HuH-7.5 (cell line): ENCODE measurements at places on chromosomes 16 and 17.

DNA sequence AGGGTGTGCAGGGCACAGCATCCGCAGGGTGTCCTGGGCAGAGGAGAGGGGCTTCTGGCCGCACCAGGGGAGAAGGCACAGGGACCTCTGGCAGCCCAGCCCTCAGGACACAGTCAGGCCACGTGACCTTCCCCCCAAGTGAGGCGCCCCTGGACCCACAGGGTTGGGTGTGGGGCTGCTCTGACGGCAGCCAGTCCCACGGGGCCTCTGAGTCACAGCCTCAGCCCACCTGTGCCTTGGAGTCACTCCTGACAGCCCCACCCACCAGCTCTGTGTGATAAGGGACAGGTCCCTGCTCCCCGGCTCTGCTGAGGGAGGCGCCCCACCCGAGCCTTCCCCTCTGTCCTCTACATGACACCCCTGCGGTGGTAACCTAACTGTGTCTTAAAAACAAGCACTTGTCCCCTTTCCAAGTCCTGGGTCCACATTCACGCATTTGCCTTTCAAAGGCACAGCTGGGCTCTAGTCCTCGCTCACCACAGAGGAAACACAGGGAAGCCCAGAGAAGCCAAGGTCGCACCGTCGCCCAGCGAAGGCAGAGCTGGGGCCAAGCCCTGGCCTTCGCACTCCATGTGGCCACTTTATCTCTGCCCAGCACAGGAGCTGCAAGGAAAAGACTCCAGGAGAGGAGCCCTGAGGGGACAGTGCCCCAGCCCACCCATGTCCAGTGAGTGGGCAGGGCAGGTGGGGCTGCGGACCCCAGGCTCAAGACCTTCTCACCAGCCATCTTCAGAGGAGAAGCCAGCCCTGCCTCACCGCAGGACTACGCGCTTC lies 5.1 kb upstream of the NPTX1 start:
- DNase-seq: no peak

DNA sequence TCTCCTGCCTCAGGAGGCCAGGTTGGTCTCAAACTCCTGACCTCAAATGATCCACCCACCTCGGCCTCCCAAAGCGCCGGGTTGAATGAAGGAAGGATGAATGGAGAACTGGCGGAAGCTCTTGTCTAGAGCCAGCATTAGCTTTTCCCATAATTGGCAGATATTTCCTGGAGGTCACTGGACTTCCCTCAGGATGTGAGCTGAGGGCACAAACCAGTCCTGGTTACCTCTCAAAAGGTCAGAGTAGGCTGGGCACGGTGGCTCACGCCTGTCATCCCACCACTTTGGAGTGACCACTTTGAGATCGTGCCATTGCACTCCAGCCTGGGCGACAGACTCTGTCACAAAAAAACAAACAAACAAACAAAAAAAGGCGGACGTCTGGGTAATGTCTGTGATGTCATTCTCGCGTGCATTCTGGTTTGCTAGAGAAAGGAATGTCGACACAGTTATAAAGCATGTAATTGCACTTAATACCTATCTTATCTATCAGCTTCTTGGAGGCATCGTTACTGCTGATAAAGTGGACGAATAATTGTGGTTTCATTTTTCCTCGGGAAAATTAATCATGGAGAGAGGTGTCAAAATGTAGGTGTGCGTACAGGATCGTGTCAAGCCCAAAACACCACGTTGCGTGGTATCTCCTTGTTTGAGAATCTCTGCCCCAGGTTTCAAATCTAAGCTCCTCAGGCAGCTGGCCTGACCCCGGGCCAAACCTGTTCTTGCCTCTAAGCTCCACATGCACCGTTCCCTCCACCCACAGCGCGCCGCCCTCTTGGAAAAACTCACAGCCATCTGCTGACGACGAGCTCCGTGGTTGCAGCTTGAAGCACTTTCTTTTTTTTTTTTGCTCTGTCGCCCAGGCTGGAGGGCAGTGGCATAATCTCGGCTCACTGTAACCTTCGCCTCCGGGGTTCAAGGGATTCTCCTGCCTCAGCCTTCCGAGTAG lies 6.4 kb upstream of the CRK start:
- no peak for DNase-seq

DNA sequence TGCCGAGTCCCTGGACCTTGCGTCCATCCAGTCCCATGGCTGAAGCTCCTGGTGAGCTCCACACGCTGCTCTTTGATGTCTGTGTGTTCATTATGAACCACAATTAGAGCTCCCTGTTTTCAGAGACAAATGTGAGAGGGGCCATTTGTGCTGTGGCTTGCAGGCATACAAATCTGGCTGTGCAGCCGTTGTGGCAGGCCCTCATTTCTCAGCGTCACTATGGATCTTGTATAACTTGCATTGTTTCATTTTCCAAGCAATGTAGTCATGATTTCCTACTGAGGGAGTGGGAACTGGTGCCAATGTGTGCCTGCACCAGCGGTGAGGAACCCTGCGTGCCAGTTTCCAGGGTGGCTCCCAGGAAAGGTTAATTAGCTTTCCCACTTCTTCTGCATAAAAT lies 542.6 kb downstream of the TMEM114 start:
- no peak for DNase-seq

DNA sequence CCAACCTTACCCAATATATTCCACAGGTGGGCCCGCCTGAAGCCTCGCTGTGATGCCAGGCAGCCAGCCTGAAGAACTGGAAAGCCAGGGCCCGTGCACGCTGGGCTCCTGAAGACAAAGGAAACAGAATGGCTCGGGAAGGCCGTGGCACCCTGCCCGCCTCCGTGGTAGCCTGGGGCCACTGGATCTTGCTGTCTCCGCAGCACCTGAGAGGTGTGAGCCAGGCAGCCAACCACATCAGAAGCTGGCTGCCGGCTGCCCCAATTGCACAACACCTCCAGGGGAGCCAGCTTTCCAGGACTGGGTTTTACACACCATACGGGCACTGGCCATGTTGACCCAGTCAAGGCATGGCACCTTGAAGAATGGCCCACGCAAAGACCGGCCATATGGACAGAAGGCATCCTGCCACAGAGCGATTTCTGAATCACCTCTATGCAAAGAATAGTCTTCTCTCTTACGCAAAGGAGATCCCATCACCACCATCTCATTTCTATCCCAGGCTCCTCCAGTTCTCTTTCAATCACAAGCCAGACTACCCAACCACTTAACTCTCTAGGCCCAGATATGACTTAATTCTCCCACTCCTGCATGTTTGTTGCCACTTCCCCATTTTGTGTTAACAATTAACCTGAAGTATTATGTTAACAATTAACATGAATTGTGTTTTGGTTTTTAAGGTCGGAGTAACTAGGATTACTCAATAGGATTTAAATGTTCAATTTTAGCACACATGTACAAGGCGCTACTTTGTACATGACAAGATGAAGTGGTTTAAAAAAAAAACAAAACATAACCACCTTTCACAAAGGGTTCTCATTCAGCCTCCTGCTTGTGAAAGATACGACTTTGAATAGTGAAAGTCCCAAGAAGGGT lies 32.1 kb downstream of the ZFHX3 start:
- no peak for DNase-seq

- DNase-seq: no peak
Measured at GRCh38 chr17:63258785-63259184, 187.3 kb downstream of the CYB561 start.

DNA sequence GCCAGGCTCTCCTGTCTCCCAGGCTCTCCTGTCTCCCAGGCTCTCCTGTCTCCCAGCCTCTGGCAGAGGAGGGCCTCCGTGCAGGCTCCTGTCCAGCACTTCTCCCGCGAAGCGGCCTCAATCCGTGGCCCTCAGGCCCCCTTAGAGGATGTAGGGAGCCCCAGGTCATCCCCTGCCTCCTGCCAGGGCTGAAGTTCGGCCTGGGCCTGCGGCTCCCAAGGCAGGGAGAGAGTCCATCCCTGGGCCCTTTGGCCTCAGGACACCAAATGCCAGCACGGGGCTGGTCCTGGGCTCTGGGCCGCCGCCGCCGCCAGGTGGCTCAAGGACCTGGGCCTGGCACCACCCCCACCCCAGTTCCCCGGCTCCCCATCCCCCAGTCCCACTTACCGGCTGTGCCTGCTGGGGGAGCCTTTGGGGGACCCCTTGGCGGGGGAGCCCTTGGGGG lies 370 bp downstream of the EVPL start:
- no peak for DNase-seq

DNA sequence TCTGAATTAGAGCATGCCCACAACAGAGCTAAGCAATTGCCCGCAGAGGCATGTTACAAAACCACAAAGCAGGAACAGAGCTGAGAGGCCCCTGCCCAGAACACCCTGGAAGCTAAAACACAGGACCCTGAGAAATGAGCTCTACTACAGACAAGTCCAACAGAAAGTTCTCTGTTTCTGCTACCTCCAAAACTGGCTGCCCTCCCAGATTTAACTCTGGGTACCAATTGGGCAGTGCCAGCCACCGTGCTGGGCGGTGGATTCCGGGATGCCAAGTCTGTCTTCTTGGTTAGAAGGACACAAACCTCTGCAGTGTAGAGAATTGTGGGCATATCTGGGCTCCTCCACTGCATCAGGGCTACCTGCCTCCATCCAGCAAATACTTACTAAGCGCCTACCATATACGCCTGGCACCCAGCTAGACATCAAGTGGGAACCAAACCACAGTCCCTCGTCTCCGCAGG lies 1.0 kb downstream of the CMTM4 start:
- no peak for DNase-seq

DNA sequence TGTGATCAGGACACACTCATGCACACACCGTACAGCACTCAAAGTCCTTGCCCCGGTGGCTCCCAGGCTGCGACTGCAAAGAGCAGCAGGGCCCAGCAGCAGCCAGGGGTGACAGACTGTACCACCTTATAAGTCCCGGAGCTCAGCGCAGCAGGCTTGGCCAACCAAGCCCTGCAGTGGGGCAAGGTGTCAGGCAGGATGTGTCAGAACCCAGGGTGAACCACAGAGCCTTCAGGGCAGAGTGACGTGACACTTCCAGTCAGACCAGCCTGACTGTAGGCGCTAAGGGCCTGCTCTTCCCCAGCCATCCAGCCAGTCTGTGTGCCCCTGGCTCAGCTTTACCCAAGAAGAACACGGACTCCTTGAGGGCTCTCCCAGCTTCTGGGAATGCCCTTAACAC lies 204.1 kb downstream of the COPRS start:
- DNase-seq: no peak
